SK-MEL-5 (cell line): ENCODE measurements at places on chromosomes 1 and 21.

DNA sequence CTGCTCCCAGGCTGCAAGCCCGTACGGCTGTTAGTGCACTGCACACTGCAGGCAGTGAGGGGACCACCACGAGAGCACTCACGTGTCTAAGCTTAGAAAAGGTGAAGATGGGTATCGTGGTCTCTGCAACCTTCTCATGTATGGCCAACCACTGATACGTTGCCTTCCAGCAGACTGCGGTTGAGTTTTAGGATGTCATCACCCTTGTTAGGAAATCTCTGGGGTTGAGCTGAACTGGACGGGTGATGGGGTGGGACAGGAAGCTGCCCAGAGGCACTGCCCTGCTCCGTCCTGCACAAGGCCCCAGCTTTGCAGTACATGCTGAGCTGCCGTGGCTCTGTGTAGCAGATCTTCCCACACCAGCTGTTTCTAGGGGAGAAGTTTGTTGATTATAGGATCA is 43.3 kb downstream of the FAAP20 start:
- no peak for DNase-seq

- no peak for DNase-seq
Measured at GRCh38 chr1:153534226-153534924, 1.4 kb downstream of the S100A6 start.

- no peak for DNase-seq
Measured at GRCh38 chr1:205604059-205604458, 27.8 kb downstream of the ELK4 start.

GRCh38 chr1:183982172-183982963 is 55.2 kb downstream of the COLGALT2 start:
- DNase-seq: peak; percentile 31

DNA sequence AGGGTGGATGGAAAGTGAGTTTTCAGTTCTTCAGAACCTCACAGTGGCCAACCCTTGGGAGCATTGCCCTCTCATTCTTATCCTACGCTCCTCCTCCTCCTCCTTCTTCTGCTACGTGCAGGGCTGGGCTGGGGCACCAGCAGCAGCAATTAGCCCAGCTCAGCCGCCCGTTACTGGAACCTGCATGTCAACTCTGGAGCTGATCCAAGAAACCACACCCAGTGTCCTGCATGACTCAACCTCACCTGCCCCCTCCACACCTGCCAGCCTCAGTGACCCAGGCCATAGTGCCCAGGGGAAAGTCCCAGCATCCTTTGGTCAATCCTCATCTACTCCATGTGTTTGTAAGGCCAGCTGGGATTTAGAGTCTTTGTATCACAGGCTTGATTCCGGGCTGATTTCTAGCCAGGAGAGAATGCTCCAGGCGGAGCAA is 12.6 kb downstream of the ELF3 start:
- DNase-seq: no peak

DNA sequence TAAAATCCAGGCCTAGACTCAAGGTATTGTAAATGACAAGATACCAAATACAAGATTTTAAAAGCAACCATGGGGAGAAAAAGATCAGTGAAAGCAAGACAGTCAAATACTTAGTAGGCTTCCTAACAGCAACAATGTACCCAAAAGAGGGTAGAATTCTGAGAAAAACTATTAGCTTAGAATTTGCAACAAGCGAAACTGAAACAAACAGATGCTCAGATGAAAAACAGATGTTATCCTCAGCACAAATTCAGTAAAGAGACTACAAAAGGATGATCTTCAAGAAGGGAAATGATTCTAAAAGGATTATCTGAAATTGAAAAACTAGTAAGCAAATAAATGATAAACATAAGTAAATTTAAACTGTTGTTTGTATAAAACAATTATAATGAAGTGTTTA is 40.0 kb downstream of the PDC start:
- no peak for DNase-seq

DNA sequence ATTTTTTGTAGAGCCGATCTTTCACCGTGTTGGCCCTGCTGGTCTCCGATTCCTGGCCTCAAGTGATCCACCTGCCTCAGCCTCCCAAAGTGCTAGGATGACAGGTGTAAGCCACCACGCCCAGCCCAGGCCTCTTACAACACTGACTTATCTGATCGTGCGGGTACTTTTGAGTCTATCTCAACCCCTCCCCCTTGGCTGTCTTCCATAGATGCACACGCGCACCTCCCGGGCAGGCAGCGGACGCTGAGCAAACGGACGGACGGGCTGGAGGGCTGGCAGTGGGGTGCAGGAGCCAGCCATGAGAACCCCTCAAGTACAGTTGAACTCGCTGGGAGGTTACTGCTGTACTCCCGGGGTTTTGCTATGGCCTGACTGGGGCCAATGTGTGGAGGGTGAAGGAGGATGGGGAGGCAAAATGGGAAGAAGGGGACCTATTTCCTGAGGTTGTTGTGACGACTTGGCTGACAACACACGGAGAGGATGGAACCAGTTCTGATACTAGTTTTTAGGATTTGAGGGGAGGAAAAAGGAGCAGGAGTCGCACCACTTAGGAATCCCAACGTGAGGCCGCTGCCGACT is 959 bp downstream of the CD58 start:
- peak; percentile 21 for DNase-seq

DNA sequence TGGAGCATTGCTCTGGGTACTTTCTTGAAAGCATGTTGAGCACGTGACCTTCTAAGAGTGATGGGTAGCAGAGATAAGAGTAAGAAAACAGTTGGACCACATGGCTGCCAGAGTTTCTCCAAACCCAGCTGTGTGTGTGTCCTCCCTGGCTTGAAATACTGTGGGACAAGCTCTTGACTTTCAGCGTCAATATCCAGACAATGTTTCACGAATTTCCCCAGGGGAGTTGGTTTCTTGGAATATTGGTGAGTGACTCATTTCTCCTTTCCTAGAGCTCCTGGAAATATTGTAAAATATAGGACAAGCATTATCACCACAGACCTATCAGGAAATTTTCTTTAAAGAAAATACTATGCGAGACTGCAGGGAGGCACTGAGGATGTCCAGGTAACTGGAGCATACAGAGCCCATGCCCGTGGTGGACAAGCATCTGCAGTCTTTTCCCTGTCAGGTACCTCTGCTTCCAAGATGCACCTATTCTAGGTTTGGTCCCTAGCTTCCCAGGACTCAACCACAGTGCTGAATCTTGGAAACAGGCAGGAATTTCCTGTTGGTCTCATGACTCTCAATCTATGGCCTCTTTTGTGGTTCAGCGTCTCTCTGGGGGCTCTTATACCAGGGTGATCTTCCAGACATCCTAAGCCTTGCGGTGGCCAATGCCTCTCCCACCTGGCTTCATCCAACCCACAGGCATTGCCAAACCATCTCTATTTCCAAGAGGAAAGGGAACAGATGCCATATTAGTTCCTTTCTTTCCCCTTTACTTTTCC is 67.4 kb downstream of the KCNJ6 start:
- DNase-seq: no peak

DNA sequence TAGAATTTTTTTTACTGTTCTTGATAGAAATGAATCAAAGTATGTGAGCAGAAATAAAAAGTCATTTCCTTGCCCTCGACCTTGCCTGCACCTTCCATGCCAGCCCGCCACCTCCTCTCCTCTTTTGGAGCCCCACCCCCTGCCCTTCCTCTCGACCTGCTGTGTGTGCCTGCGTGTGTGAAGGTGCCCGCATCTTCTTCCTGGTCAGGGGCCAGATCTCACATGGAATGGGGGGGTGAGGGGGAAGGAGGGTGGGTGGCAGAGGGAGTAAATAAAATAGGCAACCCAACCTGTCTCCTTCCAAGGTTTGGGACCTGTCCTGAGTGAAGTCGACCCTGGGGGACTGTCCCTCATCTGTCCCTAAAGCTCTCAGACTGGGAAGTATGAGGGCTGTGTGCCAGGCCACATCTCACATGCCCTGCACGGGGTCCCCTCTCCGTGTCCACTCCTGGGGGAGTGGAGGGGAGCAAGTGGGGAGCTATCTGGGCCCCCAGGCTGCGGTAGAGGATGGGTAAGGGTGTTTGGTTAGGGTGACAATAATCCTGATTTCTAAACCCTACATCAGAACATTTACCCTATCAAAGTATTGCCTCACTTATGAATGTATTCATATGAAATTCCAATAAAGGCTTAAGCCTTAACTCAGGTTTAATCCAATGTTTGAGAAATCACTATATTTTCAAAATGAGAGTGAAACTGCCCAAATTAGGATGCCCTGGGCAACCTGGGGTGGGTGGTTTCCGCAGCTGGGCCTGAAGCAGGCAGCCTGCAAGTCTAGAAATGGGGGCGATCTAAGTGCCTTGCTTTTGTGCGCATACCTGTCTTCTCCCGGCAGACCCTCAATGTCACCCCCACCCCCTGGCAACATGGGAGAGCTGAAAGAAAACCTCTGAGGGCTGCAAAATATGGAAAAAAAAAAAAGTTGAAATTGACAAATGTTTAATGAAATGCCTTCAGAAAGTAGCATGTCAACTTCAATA is 15.4 kb downstream of the AMPD2 start:
- DNase-seq: no peak

GRCh38 chr1:41434748-41435449 is 49.6 kb downstream of the EDN2 start:
- DNase-seq: no peak

DNA sequence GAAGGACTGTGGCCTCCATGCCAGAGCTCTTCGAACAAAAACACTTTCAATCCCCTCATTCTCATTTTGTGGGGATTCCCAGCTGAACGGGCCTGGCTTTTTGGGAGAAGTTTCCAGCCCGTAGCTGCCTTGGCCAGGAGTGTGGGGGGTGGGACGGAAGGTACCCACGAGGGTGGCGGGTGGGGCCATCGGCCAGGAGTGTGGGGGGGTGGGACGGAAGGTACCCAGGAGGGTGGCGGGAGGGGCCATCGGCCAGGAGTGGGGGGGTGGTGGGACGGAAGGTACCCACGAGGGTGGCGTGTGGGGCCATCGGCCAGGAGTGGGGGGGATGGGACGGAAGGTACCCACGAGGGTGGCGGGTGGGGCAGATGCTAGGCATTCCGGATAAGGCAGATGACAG is 71.7 kb upstream of the ZBTB18 start:
- no peak for DNase-seq

- DNase-seq: peak; percentile 45
Measured at GRCh38 chr1:6423321-6423999, 1.1 kb upstream of the ESPN start.
